RPMI7951 (cell line): ENCODE measurements at places on chromosomes 7 and 10.

DNA sequence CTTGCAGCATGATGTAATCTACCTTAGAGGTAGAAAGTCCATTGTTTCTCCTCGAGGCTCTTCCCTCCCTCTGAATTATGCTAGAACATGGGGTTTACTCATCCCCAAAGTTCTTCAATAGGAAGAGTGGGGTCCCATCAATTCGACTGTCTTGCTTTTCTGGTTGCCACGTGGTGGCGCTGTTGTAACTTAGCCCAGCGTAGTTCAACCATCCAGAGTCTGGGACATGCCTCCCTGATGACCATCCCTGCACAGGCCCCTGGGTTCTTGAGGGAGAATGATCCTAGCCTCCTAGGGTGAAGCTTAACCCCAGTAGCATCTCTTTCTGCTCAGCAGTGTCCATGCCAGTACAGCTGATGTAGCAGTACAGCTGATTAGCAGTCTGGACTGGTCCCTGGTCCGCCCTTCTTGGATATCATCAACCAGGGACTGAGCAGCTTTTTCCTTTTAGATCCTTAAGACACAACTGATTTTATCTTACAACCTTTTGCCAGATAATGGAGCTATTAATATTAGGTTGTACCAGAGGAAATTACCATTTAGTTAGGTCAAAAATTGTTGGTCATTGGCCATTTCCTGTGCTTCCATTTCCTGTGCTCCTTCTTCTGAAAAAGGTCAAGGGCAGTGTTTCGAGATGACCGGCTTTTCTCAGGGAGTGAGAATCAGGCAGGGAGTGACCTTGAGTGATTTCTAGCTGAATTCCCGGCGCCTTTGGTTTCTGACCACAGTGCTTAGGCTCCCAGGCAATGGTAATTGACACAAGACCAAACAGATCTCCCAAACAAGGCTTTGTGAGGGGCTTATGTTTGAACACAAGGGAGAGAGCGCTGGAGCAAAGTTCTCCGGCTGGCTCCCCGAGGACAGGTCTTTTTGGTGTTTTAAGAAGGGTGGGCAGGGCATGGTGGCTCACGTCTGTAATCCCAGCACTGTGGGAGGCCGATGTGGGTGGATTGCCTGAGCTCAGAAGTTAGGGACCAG lies 65.4 kb downstream of the TACC2 start:
- DNase-seq, result peak; percentile 54

- peak; percentile 26 for DNase-seq
Measured at GRCh38 chr10:62736168-62736546, 68.4 kb upstream of the ADO start.

GRCh38 chr7:76285604-76286374 lies 16.7 kb upstream of the HSPB1 start:
- DNase-seq, result no peak

DNA sequence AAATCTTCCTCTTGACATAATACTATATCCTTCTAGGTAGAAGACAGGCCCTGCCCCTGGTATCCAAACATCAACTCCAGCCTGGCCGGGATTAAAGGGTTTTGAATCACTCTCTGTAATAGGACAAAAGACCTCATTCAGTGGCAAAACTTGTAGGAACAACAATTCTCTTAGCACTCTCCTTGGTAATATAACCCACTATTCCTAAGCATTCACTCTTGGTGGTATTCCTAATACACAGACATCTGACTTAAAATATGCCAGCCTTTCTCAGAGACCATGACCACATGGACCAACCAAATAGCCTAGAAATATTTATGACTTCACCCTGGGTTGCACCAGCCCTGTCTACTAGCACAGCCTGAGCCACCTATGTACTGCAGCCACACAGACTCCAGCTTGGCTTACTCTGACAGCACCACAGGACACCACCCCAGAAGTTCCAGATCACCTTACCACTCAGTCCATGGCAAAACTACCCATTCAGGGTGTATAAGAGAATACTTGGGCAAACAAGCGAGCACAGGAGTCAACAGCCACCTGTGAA lies 244.9 kb upstream of the NEBL start:
- no peak for DNase-seq

- peak; percentile 55 for DNase-seq
Measured at GRCh38 chr10:30392564-30392990, 41.4 kb upstream of the MAP3K8 start.

DNA sequence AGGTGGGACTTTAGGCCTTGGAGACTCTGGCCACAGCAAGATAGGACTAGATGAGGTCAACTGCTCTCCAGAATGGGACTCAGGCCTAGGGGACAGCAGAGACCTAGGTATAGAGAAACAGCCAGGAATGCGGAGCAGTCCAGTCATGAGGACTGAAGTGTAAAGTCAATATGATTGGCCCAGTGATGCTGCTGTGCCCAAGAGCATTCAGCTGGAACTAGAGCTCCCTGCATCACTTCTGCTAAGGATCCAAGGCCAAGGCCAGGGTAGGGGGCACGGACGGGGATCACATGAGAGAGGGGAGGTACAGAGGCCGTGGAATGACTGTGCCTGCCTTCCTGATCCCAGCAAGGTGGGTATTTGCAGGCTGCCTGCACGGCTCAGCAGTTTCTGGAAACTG lies 237.9 kb downstream of the FRMD4A start:
- no peak for DNase-seq

DNA sequence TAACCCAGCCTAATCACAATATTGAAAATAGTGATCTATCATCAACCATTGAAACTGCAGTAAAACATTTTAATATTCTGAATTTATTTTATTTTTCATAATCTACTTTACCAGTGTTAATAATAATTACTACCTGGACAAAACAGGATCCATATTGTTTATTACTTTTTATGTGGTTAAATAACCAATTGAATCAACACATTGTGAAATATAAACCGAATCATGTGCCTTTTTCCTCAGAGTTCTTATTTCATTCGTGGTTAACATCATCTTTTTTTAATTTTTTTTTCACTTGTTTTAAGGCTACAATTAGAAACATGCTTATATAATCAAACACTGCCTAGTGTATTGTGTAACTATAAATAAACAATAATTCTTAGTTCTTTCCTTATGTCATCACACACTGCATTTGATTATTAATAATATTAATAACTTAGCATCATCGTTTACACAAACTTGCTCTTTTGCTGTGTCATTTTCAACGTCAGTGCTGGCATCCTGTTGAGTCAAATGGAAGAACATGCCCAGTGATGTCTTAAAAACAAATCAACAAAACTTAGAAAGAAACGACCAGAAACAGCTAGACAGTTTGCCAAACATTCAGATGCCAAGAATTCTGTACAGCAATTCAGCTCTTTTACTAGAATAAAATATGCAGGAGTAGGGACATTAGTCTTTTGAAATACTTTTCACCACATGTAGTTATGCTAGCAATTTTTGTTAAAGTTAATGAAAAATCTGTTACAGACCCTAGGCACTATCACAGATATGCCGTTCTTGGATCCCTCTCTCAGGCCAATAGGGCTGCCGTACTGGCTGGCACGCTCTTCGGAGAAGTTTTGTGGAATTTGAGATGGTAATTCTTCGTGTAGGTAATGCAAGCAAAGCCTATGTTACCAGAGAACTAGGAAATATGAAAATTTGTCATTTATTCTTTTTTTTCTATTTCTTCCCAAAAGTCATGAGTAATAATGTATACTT lies 330.4 kb upstream of the SEMA3A start:
- DNase-seq, result no peak
